Fibroblast of skin of right quadriceps (primary cell): ENCODE measurements at places on chromosomes 7 and 10.
A peak's percentile ranks its signal among the peaks of the same experiment; 100 is the strongest.

DNA sequence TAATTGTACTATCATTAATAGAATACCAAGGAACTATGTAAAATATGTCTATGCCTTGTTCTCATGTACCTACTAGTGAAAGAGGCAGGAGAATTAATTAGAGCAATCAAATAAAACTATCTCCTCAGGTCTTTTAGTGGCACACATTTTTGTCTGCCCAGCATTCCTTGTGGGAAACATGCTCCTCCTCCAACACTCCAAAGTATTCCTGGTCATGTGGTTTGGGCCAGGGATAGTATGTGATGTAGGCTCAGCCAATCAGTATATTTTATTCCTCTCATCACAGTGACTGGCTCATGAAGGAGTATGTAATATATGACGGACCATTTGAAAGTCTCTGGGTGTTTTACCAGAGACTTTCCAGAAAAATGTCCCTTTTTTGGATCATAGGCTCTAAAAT is 16.7 kb upstream of the SYPL1 start:
- peak; percentile 26 for DNase-seq

- peak; percentile 97 for DNase-seq
Measured at GRCh38 chr10:31940839-31941653, 12.4 kb upstream of the ARHGAP12 start.

- no peak for DNase-seq
Measured at GRCh38 chr10:12608761-12609160, 259.4 kb downstream of the CAMK1D start.

- DNase-seq: no peak
Measured at GRCh38 chr7:96330193-96330592, 8.3 kb upstream of the SLC25A13 start.

DNA sequence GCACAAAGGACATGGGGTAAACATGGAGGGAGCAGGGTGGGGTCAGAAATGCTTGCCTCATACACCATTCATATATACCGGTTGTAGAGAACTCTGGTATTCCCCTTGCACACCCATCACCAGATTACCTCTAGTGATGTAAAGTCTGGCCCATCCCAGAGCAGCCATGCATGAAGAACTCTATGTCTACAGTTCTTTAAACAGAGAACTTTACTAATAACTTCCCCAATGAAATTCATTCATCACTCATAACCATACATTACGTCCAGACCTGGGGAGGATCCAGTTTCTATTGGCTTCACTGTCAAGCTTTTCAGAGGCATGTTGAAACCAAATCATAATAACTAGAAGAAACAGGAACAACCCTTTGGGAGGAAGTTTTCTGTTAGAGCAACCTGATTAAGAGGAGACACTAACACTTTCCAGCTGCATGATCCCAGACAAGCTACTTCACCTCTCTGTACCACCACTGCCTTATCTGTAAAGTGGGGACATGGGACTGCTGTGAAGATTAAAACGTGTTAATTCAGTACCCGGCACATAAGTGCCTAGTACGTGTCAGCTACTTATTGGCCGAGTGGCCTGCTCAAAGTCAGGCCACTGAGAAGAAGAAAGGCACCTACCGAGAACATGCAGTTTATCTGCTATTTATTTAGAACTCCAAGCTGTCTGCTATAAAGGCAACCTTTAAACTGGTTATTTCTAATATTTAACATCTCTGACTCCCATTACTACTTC is 59.7 kb downstream of the IGF2BP3 start:
- no peak for DNase-seq

DNA sequence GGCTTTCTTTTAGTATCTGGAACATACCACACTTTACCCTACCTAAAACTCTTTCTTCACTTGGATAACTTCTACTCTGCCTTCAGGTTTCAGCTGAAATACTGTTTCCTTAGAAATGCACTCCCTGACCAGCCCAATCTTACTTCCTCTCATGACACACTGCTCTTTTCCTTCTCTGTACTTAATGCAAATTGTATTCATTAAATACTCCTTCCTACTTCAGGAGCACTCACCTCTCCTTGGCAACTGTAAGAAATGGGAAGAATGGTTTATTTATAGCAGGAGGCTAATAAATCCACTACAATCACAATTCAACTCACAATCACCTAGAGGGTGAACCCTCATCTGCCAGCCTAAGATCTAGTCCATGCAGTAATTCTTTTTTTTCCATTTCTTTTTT is 15.2 kb downstream of the ZCWPW1 start:
- no peak for DNase-seq
